ENCODE measurements at places on chromosomes 5 and 9.

- no peak for DNase-seq
Observed at GRCh38 chr9:86670536-86670935, 276.8 kb downstream of the GAS1 start.

GRCh38 chr9:20599195-20599594 is 23.1 kb downstream of the MLLT3 start:
- DNase-seq: no peak

- DNase-seq: no peak
Observed at GRCh38 chr9:134534661-134535080, 106.9 kb upstream of the COL5A1 start.

GRCh38 chr9:95242613-95243012 is 74.9 kb downstream of the FANCC start:
- no peak for DNase-seq

DNA sequence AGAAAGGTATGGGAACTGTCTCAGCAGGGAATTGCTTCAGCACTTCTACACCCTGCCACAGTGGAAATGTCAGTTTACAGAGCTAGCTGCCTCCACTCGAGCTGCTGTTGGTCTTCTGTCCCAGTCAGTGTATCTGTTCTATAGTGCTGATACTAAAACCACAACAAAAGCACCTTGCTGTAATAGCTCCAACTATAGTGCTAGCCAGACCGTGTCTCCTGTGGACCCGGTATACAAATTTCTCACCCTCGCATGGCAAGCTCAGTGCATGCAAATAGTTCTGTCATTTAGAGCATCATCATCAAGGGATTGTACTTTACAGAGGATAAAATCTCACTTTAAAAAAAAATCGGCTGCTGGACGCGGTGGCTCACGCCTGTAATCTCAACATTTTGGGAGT is 51.5 kb upstream of the IQGAP2 start:
- no peak for DNase-seq

DNA sequence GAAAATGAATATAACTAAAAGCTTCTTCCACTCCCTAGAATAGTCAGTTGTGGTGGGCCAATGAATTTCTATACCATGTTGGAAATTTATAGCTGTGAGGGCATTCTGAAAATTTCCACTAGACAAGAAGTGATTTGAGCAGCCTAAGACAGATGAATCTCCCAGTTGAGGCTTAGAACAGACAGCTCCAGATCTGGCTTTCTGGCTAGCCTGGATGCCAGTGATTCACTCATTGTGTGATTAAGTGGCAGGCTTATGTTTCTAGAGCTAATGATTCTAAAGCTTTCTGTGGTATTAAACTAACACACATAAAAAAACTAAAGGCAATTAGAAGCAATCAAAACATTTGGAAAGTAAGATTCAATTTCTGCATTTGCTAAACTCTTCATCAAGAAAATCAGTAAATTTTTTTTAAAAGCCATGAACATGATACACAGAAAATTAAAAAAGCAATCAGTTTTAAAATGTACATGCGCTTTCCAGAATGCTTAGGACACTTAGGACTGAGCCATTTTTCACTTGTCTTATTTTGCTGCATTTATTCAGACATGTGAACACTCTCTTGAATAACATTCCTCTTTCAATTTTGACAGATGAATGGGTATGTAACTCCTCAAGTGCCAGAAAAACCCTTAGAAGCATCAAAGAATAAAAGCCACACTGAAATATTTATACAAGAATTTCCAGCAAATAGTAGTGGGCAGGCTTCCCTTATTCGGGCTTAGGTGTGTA is 100.5 kb upstream of the GNAQ start:
- no peak for DNase-seq

Data from stimulated activated CD4-positive, alpha-beta T cell treated with anti-CD3 and anti-CD28 coated beads, TNF-alpha, amount 100 ng/mL, for 4 hours (primary cell).